NCI-H510A (cell line): ENCODE measurements at places on chromosomes 1 and 21.

- no peak for DNase-seq
Measured at GRCh38 chr1:104132382-104132973, 382.8 kb downstream of the AMY1C start.

DNA sequence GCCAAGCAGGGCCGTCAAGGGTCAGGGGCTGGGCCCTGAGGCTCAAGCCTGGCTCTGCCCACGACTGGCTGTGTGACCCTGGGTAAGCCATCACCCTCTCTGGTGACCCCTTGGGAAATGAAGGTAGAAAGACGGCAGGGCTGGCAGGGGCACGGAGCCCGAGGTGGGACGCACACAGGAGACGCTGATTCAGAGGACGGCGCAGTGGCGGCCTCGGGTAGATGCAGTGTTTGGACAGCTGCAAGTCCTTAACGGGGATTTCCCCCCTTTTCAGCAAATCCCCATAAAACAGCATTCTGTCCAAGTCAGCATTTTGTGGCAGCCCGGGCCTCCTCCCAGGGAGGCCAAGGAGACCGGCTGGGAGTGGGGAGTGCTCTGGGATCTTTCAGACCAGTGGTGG, 16.7 kb downstream of the COL8A2 start:
- no peak for DNase-seq

GRCh38 chr1:7049913-7050625, 264.8 kb downstream of the CAMTA1 start:
- DNase-seq, result no peak

GRCh38 chr1:23743287-23744152, at the start of gene ELOA:
TSS of gene ELOA (plus strand) at chr1:23743471. CDS start at chr1:23743504, 33 bp downstream.
- peak; percentile 59 for DNase-seq

GRCh38 chr1:76302711-76303339, 228.3 kb downstream of the ST6GALNAC3 start:
- DNase-seq, result no peak

- DNase-seq, result no peak
Measured at GRCh38 chr1:8955406-8955805, 9.7 kb downstream of the CA6 start.
